ENCODE measurements at places on chromosomes 16 and 17.

DNA sequence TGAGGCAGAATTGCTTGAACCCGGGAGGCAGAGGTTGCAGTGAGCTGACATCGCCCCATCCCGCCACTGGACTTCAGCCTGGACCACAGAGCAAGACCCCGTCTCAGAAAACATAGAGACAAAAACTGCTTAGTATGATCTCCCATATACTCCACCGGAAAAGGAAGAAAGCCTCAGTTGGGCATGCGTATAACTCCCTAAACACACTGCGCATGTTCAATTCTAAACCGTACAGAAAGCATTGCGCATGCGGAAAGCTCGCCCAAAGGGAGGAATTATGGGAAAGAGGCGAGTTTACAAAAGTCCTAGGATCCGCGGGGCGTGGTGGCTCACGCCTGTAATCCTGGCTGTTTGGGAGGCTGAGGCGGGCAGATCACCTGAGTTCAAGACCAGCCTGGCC is 312.7 kb upstream of the ERCC4 start:
- DNase-seq = no peak

- no peak for DNase-seq
Measured at GRCh38 chr17:3879186-3879585, 13.7 kb downstream of the CAMKK1 start.

DNA sequence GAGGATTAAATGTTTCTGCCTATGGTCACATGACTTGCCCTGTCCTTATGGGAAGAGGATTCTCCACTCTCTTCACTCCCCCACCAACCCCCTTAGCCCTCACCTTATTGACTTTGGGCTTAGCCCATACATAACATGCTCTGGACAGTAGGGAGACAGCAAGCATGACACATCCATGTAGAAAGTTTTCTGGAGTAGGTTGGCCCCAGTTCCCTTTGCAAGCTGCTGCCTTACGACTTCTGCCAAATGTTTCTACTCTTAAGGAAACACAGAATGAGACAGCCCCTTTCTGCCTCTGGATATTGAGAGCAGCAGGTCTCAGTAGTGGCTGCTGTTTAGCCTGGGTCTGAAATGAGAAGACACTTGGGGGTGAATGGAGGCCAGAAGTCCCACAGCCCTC is 282.2 kb downstream of the MAP2K6 start:
- DNase-seq = no peak

- peak; percentile 83 for DNase-seq
Measured at GRCh38 chr16:31141489-31142108, 6.1 kb upstream of the PRSS8 start.

GRCh38 chr17:45306623-45307022 is 10.2 kb downstream of the MAP3K14 start:
- DNase-seq = no peak

- DNase-seq = no peak
Measured at GRCh38 chr17:79950751-79951150, 84.9 kb downstream of the TBC1D16 start.

DNA sequence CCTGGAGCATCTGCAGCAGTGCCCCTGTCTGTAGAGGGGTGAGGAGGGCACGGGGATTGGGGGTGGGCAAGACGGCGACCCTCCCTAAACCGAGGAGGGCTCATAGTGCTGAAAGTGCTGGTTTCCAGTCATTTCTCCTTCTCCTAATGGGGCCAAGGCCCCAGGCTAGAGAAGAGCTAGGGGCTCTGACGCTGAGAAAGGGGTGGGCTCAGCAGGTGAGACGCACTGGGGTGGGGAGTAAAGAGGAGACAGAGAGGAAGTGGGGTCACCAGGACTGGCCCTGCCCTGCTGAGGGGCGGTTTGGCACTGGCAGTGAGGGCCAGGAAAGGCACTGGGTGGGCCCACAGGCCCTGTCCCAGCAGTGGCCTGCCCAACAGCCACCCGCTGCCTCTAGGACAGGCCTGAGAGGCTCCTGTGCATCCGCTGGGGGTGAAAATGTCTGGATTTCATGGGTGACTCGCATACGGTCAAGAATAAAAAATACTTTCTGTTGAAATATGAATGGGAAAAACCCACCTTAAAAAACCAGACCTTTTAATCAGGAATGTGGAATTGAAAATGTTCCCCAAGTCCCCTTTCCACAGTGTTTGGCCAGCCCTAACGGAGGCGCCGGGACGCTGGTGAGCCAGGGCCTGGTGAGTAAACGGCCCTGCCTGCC is 122.4 kb upstream of the SMURF2 start:
- DNase-seq = no peak

DNA sequence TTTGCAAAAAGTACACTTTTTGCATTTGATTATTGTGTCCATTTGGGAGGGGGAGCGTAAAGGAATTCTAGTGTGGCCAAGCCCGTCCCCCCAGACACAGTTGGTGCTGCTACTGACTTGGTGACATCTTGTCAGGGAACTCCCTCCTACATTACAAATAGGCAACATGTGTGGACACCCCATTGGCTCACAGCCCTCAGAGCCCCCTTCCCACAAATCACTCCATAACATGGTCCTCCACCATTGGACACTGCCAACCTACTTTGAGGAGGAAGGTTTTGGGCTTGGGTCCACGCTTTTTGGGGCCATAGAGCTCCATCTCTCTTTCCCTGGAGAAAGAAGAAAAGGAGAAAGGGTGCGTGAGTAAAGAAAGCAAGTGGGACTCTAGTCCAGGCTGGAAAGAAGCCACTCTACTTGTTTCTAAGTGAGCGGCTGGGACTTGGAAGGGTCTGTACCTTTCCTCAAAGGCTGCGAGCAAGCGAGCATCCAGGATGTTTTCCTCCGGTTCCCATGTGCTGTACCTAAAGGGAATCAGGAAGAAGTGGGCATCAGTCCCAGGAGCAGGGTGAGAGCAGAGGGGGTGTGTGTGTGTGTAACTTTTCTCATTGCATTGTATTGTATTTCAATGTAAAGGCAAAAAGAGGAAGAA is 958 bp downstream of the CBX8 start:
- no peak for DNase-seq

DNA sequence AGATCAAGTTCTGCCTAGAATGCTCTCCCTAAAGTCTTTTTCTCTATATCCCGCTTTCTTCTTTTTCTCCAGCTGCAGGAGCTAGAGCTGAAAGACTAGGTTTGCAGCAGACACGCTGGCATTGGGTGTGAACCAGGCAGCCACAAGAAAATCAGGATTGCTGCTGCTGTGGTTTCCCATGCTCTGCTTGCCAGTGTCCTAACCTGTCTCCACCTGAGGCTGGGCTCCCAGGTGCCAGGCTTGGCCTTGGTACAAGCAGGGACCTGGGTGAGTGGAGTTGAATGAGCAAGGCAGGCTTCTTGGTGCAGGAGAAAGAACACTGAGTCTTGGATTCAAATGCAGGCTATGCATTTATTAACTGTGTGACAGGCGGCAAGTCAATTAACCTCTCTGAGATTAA is 440.3 kb upstream of the MAF start:
- DNase-seq = no peak

GRCh38 chr16:46844771-46845170 is 13.8 kb upstream of the C16orf87 start:
- no peak for DNase-seq

DNA sequence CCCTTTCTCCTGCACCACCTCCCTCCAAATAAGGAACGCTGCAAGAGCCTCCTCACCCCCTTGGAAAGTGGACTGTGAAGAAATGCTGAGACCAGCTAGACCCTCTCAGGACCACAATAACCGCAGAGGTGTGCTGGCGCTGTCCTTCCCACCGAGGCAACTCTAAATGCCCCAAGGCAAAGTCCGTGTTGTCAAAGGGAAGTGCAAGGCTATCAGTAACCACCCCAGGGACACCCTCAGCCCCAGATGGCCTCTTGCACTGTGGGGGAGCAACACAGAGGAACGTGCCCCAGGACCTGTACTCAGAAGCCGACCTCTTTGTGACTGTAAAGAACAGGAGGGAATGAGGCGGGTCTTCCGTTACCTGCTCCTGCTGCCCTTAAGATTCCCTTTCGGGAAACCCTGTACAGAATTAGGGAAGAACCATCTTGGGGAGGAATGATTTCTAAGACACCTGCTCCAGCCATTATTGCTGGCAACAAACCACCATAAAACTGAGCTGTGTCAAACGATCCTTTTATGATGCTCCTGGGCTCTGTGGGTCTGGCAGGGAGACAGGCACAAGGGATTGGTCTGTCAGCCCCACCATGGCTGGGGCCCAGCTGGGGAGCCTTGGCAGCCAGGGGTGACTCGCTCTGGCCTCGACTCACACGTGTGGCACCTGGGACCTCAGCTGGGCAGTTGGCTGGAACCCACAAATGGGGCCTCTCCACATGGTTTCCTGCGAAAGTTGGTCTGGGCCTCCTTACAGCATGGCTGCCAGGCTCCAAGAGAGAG is 14.6 kb upstream of the MED9 start:
- no peak for DNase-seq

- no peak for DNase-seq
Measured at GRCh38 chr17:50570528-50570927, 10.0 kb downstream of the CACNA1G start.

- DNase-seq = no peak
Measured at GRCh38 chr16:8808009-8808408, 10.4 kb downstream of the PMM2 start.

- DNase-seq = peak; percentile 57
Measured at GRCh38 chr16:85313526-85314301, 201.4 kb upstream of the CIBAR2 start.

- DNase-seq = no peak
Measured at GRCh38 chr17:19538095-19539039, 4.7 kb downstream of the SLC47A1 start.

DNA sequence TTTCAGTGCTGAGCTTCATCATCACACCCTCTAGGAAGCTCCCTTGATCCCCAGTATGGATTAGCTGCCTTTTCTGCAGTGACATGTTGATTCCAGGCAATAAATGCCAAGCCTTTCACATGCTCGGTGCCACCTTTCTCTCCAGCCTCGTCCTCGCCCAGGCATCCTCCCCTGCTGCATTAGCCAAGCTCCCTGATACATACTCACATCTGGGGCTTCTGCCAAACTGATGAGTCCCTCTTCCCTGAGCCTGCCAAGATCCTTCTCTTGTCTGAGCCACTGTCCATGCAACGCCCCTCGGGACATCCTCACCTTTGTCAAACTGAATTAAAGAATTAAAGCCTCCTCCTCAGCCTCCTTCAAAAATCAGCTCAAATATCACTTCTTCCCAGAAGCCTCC is 538.5 kb upstream of the CDH11 start:
- DNase-seq = no peak

DNA sequence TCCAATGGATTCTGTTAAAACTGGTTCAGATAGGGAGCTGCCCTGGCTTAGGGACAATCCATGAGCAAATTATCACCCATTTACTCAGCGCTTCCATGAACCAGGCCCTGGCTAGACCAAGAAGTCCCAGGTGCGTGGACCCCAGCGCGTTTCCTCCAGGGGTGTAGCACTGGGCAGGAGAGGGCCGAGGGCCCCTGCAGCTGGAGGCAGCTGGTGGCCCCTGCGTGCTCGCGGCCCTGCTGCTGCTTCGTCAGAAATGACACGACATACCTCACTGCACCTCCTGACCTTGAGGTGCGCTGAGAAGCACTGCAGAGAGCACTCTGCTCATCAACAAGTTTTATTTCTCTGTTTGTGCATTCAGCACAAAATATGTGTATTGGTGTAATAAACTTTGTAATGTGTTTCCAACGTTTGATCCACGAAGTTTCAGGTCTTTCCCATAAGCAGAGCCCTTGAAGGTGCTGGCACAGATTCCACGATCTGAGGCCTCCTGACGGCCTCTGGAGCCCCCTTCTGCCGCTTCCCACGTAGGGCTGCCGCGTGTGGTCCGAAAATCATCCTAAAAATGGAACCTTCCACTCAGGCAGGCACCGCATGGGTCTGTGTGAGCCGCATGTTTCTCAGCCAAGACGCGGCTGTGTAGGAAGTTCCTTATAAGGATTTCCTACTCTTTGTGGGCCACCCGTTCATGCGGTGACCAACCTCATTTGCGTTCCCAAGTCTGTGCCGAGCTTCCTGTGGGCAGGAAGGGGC is 50.8 kb upstream of the ZCCHC14 start:
- no peak for DNase-seq

DNA sequence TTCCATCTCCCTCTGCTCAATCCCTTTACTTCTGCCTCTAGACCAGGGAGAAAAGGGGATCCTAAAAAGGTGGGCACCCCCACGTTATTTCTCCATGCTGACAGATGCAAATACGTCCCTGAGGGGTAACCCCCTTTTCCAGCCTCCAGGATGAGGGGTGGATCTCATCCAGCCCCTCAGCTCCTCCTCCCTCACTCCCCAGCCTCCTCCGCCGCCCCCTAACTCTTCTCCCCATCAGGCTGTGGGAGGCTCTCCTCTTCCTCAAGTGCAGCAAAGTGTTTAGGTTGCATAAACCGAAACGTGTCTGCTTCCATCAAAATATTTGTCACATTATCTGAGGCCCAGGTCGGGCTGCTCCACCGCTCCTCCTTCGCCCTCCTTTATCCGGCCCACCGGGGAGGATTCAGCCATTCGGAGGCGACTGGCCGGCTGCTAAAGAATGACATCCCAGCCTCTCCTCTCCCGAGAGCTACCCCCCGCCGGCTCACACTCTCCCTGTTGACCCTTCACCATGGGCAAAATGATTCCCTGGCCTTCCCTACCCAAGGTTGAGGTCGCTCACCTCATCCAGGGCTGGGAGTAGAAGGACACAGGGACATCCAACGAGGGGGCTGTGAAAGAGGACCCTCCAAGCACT is 1.2 kb upstream of the C1QL1 start:
- no peak for DNase-seq

DNA sequence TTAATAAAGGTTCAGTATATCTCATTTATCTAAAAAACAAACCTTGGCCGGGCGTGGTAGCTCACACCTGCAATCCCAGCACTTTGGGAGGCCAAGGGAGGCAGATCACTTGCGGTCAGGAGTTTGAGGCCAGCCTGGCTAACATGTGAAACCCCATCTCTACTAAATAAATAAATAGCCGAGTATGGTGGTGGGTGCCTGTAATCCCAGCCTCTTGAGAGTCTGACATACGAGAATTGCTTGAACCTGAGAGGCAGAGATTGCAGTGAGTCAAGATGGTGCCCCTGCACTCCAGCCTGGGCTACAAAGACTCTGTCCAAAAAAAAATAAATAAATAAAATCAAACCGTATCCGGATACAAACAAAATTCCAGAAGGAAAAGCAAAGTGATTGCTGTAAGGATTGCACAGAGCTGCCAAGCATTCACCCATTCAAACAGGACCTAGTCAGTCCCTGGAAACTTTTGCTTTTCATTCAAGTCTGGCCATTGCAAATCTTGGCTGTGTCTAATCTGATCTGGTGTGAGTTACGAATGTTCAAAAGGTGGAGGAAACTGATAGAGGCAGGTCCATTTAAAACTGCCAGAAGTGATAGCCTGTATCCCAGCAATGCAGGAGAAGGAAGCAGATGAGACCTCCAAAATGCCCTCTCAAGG is 102.5 kb upstream of the CLEC3A start:
- DNase-seq = no peak

GRCh38 chr17:65712383-65713267 is 151.2 kb upstream of the AXIN2 start:
- DNase-seq = no peak

DNA sequence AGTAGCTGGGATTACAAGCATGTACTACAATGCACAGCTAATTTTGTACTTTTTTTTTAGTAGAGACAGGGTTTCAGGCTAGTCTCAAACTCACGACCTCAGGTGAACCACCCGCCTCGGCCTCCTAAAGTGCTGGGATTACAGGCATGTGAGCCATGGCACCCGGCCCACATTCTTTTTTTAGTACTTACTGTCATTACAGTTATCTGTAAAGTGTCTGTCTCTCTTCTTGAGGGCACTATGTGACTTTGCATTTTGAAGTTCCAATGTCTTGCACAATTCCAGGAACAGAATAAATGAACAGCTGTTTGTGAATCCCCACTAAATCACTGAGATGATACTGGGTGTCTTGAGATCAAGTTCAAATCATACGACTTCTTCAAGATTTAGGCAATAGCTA is 1540.3 kb downstream of the CDH11 start:
- DNase-seq = no peak
